ENCODE measurements at places on chromosomes 1 and 21. TPM values are rescaled to one million over a fixed set of nuclear protein-coding genes. Genes with fewer than 3 reads are reported as not detected.

Gene CTSE
- total RNA-seq: not detected

Gene CRYBG2
- not detected for total RNA-seq

Gene ARF1
- 373 TPM for total RNA-seq

Gene KCNA3
- not detected for total RNA-seq

Gene PBXIP1
- 25.6 TPM for total RNA-seq

GRCh38 chr1:225747566-225747965 is 30.1 kb upstream of the SRP9 start:
- DNase-seq: no peak

DNA sequence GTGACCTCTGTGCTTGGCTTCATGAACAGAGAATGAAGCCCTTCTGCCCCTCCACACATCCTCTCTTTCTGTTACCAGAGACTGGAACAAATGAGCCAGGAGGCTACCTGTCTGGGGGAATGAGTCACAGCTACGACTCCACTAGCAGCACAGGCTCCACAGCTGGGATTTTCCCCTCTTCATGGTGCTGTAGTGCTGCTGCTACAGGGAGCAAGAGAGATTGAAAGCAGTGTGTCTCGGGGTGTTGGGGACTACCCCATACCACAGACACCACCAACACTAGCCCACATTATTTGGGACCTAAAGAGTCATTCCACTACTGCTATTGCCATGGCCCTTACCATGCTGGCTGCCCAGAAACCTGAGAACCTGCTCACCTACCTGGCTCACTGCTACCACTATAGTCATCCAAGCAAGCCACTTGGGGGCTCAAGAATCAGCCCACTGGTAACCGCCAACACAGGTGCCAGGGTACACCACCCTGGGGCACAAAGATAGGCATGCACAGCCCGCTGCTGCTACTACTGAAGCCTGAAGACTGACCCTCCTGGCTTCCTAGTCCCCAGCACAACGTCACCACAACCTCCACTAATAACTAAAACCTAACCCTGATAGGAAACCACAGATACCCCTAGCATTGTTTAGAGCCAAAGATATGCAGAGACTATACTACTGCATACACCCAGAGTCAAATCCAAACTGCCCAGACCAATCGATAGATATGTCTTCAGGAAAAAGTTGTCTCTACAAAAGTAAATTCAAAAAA is 17.7 kb downstream of the CD1E start:
- no peak for DNase-seq

DNA sequence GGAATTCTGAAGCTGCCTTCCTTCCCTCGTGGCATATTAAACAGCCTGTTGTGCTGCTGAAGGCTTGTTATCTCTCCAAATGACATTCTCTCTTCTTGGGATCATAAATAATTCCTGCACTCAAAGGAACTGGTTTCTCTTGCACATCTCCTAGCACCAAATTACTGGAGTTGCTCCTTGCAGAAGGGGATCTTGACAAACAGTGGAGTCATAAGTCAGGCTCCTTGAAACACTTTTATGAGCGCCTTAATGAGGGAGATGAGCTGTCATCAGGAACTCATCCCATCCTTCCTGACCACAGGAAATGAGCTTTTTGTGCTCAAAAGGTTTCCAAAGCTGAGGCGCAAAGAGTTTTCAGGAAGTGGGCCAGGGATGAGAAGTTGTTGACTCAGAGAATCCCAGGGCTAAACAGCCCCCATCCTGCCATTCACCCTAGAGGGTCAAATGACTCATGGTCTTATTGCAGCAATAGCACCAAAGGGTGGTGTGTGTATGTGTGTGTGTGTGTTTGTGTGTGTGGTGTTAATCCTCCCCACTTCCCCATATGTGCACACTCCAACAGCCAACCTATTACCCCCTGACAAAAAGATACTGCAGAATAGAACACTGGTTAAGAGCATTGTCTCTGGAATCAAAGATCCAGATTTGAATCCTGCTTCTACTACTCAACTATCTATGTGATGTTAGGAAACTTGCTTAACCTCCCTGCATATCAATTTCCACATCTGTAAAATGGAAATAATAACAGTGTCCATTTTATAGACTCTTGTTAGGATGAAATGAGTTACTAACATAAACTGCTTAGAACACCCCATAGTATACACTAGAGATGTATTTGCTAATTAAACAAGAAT is 2.8 kb upstream of the PHC2 start:
- DNase-seq: peak; percentile 52

GRCh38 chr1:230401101-230401500 is 25.0 kb downstream of the PGBD5 start:
- DNase-seq: no peak

GRCh38 chr1:93672069-93672468 is 9.6 kb downstream of the BCAR3 start:
- DNase-seq: no peak
